Lung microvascular endothelial cell (primary cell): ENCODE measurements at places on chromosomes 12 and 14.

GRCh38 chr14:95533391-95533821, 1.4 kb upstream of the GLRX5 start:
- peak; percentile 78 for DNase-seq

- no peak for DNase-seq
Observed at GRCh38 chr14:72726444-72726843, 167.5 kb downstream of the DPF3 start.

DNA sequence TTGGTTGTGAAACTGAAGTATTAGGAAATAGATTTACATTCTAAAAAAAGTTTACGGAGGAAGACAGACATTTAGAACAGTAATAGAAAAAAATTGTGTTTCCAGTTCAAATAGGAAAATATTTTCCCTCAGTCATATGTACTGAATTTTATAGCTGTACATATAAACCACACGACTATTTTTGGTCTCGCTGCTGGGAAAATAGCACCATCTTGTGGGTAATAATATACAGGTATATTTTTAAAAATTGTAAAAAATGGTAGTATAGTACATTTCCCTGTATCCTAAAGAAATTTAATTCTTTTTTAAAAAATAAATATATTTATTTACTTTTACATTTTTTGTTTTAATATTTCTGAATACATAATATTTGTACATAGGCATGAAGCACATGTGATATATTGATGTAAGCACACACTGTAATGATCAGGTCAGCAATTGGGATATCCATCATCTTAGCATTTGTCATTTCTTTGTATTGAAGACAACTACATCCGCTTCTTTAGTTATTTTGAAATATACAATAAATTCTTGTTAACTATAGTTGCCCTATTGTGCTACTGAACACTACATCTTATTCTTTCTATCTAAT, 168.6 kb downstream of the ALX1 start:
- peak; percentile 48 for DNase-seq

- no peak for DNase-seq
Observed at GRCh38 chr14:89787525-89787924, 167.0 kb downstream of the EFCAB11 start.

DNA sequence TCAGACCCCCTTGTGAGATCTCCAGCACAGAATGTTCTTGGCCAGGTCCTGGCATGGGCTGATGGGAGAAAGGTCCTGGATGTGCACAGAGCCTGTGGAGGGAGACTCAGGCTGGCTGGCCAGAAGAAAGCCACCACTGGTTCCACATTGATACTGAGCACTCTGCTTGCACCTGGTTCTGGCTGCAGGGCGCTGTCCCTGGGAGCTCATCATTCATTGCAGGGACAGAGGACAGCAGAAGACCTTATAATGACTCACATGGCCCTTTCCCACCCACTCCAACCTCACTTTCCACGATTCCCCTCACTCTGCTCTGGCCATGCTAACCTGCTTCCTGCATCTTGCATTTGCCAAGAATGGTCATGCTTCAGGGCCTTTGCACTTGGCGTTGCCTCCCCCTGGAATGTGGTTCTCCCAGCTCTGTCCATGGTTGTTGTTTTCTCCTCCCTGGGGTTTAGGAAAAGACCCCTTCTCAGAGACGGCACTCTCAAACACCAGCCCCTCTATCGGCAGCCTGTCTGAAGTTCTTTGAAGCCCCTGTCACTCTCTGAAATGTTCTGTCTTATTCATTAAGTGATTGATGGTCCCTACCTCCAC, 10.3 kb downstream of the KRT7 start:
- DNase-seq: peak; percentile 67

- DNase-seq: no peak
Observed at GRCh38 chr12:108370415-108370814, 31.3 kb upstream of the CMKLR1 start.

DNA sequence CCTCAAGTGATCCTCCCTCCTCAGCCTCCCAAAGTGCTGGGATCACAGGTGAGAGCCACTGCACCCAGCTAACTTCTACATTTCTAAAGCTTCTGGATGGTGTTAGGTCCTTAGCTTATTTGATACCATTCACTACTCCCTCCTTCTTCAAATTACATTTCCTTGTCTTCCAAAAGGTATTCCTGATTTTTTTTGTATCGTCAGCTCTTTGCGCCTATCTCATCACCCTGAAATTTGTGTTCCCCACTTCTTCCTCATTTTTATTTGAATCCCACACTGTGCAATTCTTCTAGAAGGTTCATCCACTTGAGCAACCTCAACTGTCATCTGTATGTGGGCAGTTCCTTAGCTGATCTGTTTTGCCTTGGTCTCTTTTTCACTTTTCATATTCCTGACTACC, 241.8 kb upstream of the RGS6 start:
- no peak for DNase-seq

GRCh38 chr12:176321-177181, 37.4 kb downstream of the SLC6A12 start:
- DNase-seq: no peak
